ENCODE measurements at places on chromosomes 1 and 21. TPM values are rescaled to one million over a fixed set of nuclear protein-coding genes. Genes with fewer than 3 reads are reported as not detected.

Gene NTMT2
- total RNA-seq = 0.43 TPM

DNA sequence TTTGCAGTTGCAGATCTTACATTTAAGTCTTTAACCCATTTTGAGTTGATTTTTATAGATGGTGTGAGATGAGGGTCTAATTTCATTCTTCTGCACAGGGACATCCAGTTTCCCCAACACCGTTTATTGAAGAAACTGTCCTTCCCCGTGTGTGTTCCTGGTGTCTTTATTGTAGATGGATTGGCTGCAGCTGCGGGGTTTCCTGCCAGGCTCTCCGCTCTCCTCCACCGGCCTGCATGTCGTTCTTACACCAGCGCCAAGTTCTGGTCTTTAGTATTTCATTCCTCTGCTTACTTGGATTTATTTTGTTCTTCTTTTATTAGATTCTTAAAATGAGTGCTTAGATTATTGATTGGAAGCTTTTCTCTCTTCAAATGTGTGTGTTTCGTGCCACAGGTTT lies 98.9 kb upstream of the COL6A1 start:
- DNase-seq = no peak

- DNase-seq = no peak
These were observed at the start of gene CLCA1 for GRCh38 chr1:86468501-86468977. Gene CLCA1, plus strand, starts transcription at chr1:86468927. Its CDS starts 45 bp downstream, at chr1:86468972.

- DNase-seq = no peak
These were observed 408.5 kb downstream of the PTPRU start for GRCh38 chr1:29644812-29645211.

Data from astrocyte (in vitro differentiated cells and primary cell).